ENCODE measurements at places on chromosomes 3 and 15.
A peak's percentile ranks its signal among the peaks of the same experiment; 100 is the strongest.

- DNase-seq: no peak
Measured at GRCh38 chr3:48347500-48347899, 14.0 kb upstream of the SPINK8 start.

DNA sequence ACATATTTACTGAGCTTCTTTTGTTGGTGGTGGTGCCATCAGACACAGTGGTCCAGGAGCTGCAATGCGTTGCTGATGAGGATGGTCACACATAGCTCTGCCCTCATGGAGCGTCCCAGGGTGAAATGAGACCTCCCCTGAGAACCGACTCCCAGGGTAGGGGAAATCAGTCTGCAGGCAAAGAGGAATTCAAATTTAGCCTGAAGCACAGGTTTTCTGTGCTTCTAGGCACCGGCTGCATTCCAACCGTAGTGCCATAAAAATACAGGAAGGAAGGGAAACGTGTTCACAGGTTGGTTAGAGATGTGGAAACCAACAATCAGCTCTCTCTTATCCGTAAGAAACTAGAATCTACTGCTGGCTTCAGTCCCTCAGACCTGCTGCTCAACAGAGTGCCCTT lies 19.2 kb downstream of the SMAD3 start:
- no peak for DNase-seq

- no peak for DNase-seq
Measured at GRCh38 chr15:85139391-85139790, 157.7 kb downstream of the PDE8A start.

GRCh38 chr3:150757364-150757763 lies 5.6 kb downstream of the SIAH2 start:
- no peak for DNase-seq

DNA sequence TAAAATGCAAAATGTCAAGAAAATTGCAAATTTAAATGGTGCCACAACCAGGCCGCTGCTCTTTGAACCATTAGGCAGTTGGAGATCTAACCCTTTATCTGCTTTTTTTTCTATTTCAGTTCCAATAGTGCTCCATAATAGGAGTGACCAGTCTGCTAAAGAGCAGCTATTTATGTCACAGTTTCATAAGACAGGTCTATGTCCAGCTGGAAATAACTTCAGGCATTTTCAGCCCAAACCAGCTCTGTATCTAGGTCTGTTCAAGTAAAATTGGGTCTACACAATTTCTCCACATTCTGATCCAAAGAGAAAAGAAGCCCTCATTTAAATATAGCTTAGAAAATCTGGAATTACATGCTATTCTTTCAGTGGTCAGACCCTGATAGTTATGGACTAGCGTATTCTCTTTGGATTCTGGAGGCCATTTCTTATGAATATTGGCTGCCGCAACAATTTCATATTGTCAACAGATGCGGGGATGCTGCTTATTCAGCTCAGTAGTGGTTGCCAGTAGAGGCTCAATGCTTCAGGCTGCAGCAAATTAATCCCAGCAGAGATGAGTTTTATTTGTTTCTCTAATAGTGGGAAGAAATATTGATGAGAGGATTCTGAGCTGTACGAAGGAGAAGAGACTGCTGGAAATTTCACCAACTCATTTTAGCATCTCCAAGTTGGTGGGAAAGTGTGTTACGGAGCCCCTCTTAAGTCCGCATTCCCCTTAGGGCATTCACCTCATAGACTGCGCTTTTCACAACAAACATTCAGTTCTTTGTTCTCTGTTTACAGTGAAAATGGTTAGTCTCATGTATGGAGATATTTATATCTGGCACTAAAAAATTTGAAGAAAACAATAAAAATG lies 887.0 kb downstream of the ROBO1 start:
- DNase-seq: no peak

DNA sequence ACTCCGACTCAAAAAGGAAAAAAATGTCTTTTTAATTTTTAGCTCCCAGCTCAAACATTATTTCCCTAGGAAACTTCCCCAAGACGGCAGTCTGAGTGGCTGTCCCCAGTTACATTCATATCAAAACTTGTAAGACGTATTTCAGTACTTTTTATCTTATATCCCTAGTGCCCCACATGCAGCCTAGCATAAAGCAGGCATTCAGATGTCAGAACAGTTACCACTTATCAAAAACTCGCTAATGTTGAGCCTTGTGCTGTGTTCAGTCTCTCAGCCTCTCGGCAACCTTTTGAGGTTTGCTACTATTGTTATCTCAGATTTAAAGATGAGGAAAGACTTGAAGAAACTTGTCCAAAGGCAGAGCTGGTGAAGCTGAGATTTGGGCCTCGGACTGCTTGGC lies 6.6 kb upstream of the SELENOS start:
- DNase-seq: no peak

- DNase-seq: no peak
Measured at GRCh38 chr15:38242055-38242454, 10.6 kb upstream of the SPRED1 start.

GRCh38 chr3:87147562-87147961 lies 79.5 kb upstream of the CHMP2B start:
- DNase-seq: no peak

DNA sequence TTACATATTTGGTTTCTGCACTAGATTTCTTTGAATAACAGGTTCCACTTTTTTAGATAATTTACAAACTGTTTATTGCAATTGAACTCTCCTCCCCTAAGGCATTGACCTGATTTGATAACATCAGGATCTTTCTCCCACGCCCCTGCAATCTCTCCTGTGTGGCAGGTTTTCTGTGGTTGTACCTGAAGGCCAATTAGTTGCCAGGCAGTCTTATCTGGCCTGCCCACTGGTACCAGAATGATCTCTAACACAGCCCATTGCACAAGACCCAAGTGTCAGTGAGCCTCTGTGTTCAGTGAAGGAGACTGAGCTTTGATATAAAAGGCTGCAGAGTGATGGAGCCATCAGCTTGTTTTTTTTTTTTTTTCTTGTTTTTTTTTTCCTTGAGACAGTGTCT lies 3.3 kb downstream of the ACAD9 start:
- DNase-seq: no peak

- no peak for DNase-seq
Measured at GRCh38 chr15:72801590-72802325, 18.2 kb upstream of the ADPGK start.

DNA sequence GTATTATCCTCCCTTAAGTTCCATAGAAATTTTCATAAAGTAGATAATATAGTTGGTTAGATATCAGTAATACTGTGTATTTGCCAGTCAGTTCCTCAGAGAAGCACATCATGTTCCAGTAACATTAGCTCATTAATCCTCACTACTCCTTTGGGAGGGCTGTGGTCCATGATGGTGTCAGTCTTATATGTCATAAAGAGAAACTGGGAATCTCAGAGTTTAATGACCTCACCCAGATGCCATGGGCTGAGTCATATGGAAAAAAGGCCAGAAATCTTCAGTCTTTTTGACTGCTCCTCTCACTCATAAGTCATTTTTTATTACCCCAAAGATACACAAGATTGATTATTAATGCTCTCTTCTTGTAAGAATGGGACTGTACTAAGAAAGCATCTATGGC lies 188.6 kb downstream of the CHL1 start:
- no peak for DNase-seq

GRCh38 chr3:52468336-52468735 lies 12.9 kb downstream of the NISCH start:
- no peak for DNase-seq

GRCh38 chr3:173429076-173429475 lies 31.5 kb downstream of the NLGN1 start:
- DNase-seq: no peak

- no peak for DNase-seq
Measured at GRCh38 chr15:34625007-34625406, 41.6 kb upstream of the GOLGA8B start.

DNA sequence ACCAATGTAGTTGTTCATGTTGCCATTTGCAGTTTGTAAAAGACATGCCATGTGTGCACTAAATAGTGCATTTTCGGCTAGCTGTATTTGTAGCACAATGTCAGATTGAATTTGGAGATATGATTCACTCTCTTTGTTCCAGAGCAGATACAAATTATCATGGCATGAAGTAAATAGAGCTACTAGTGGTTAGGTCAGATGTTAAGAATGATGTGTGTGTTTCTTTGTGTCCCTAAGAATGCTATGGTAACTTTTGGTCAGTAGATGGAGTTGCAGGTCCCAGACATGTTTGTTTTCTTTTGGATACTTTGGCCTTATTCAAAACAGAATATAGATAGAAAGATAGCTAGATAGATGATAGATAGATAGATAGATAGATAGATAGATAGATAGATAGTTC lies 595.8 kb downstream of the NLGN1 start:
- DNase-seq: no peak

GRCh38 chr15:83206526-83207008 lies 1.1 kb downstream of the HDGFL3 start:
- DNase-seq: no peak

- DNase-seq: no peak
Measured at GRCh38 chr3:34851137-34851536, 788.2 kb upstream of the ARPP21 start.

DNA sequence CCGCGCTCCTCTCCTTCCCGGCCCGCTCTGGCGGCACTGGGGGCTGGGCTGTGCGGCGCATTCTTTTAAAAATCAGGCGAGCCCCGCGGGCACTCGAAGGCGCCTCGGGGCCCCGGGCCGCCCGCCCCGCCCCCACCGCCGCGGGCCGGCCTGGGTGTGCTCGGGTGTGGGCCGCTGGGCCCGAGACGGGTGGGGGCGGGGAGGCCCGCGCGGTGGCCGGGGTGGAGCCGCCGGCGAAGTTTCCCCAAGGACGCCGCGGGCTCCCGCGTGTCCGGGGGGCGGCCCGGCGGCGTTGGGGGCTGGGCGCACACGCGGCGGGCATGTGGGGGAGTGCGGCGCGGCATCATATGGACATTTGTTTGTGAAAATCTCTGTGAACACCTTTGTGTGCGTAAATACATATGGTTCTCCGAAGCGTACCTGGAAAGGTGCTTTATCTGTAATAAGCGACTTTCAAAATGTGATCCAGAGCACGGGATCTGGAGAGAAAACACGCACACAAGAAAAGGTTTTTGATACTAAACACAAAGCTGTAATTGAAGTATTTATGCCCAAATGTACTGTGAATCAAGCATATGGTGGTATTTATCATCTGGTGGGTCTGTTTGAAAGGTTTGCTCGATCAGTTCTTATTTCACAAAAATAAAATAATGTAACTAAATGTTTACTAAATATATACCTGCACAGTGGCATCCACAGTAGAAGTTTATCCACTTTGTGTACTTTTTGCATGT lies 612 bp upstream of the TBL1XR1 start:
- DNase-seq: peak; percentile 35

DNA sequence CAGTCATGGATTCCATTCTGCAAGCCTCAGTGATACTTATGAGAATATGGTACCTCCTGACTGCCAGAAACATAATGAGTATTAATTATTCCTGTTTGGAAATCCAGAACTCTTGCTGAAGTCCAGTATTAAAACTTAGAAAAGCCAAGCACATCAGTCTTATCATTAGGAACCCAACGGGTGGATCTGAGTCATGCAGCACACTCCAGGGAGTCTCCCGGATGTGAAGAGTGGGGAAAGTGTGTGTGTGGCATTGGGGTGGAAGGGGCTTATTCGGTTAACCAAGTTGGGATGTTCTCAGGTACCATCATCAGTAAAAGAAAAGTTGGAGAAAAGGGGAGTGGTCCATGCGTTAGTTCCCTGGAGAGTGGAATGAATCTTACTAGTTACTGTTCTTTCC lies 181.1 kb downstream of the PLCL2 start:
- DNase-seq: no peak

DNA sequence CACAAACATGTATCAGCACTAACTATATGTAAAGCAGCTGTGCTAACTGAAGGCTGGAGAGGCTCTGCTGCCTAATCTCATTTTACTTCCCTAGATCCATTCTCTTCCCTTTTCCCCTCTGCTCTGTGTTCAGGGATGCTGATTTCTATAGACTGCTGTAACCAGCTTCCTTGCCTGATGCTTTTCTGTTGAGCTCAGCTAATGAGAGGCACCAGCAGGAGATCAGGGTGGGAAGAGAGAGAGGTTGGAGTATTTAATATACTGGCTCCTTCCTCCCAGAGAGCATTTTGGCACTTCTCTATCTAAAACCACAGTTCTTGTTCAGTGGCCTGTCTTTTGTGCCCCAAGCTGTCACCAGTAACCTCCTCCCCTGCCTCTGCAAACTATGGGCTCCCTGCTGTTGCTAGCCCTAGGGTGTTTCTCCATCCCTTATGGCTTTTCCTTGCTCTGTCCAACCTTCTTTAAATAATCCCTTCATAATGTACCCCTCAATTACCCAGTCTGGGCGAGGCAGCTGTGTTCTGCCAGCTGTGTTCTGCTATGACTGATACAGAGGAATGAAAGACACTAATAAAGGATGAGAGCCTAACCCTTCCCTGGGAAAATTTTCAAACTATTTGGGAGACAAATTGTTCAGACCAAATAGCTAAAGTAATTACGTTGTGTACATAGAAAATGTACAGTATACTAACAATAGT lies 69.5 kb downstream of the CADPS start:
- DNase-seq: no peak

Measured in stimulated activated CD8-positive, alpha-beta memory T cell treated with anti-CD3 and anti-CD28 coated beads, Interleukin-15, amount 100 ng/mL, for 24 hours (primary cell).